Endothelial cell (in vitro differentiated cells): ENCODE measurements at places on chromosomes 6 and 20. TPM values are rescaled to one million over a fixed set of nuclear protein-coding genes. Genes with fewer than 3 reads are reported as not detected.

Gene FAM209A
- 0.36 TPM for total RNA-seq

Gene HLA-DQB1
- 22.0 TPM for total RNA-seq

Gene HLA-F
- 5.1 TPM for total RNA-seq

Gene HLA-DPB1
- 14.4 TPM for total RNA-seq

Gene OR12D3
- total RNA-seq = not detected

DNA sequence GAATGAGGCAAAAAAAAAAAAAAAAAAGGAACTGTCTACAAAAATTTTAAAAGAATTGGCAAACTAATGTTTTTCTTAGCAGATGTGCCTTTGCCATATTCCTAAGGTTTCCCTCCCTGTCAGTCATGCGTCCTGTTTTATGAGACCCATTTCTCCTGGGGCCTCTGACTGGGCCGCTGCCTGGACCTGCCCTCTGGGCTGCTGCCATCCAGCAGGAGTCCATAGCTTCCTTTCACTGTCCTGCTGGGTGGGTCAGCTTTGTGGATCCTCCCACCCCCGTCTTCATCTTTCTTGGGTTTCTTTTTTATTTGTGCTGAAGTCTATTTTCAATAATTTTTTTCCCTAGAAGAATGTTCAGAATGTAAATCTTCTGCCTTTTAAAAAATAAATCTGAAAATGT, 110.8 kb upstream of the SCP2D1 start:
- H3K36me3 ChIP-seq = no peaks in the 10 kb centered on the region
- peaks cover 4% of the 10 kb centered on the region for H3K4me1 ChIP-seq
- H3K4me3 ChIP-seq = no peak overlapping the region
- H3K27me3 ChIP-seq = no peaks in the 10 kb centered on the region
- no peak for DNase-seq

DNA sequence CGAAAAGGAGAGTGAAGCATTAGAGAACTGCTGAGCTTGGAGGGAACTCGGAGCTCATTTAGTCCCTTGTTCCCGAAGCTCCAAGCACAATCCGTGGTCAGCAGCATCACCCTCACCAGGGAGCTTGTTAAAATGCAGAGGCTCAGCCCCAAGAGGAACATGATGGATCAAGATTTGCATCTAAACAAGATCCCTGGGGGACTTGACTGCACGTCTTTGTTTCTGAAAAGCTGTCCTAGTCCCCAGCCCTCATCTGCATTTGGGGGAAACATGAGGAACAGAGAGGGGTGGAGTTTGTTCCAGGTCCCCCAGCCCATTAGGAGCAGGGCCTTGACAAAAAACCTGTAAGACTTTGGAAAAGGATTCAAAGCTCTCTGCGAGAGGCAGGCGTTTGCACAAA, 4.1 kb upstream of the LBP start:
- no peak overlapping the region for H3K27ac ChIP-seq
- H3K4me1 ChIP-seq = no peaks in the 10 kb centered on the region
- no peak overlapping the region for H3K4me3 ChIP-seq
- DNase-seq = no peak

DNA sequence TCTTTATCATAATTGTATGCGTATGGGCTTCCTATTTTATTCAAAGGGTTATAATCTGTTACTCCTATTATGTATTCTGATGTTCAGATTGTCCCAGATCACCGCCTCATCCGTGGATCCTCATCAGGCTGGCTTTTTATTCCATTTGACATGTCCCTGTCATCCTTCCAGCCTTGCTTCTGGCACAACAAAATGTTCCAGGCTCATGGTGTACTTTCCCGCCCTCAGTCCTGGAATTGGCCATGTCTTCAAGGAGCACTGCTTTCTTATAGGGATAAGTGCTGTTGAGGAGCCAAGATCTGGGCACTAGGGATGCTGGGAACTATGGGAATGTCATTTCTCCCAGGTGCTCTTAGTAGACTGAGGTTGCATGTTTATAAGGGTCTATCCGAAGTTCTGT, 207.8 kb downstream of the JARID2 start:
- no peak for DNase-seq
- H3K4me3 ChIP-seq = no peak overlapping the region
- H3K36me3 ChIP-seq = peaks cover 12% of the 10 kb centered on the region
- peaks cover 26% of the 10 kb centered on the region for H3K4me1 ChIP-seq

DNA sequence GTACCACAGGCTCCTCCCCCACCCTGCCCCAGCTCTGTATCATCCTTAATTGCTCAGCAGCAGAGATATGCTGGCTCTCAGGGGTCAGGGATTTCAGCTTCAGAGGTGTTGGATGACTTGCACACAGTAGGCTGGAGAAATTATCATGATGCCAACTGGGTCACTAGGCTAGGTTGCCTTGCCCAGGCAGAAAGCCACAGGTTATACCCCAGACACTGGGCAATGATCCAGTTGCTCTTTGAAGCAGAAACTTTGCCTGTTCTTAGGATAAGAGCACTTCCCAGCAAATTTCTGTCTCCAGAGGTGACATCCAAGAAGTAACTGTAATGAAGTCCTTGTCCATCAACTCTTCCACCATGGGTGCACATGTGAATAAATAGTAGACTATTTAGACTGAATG, 38.3 kb upstream of the SCML4 start:
- H3K4me3 ChIP-seq = no peak overlapping the region
- H3K27ac ChIP-seq = no peak overlapping the region
- no peaks in the 10 kb centered on the region for H3K36me3 ChIP-seq
- no peaks in the 10 kb centered on the region for H3K4me1 ChIP-seq
- H3K27me3 ChIP-seq = no peaks in the 10 kb centered on the region

- no peak overlapping the region for H3K4me3 ChIP-seq
- H3K4me1 ChIP-seq = no peaks in the 10 kb centered on the region
- H3K36me3 ChIP-seq = no peaks in the 10 kb centered on the region
- DNase-seq = no peak
These were observed 58.2 kb upstream of the GJE1 start for GRCh38 chr6:142074516-142074915.

DNA sequence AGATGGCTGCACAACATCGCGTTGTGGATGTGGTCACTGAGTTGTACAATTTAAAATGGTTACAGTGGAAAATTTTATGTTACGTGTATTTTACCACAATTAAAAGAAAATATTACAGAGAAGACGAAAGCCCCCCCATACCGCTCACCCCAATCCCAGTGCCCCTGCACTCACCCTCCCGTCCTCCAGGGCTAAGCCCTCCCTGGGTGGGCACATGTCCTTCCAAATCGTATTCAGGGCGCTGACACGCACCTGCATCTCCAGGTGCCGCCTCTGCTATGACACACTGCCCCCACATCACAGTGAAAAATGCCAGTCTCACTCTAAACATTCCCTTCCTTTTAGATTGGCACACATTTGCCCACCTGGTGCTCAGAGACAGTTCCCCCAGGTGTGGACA, 49.4 kb downstream of the PSMG4 start:
- DNase-seq = no peak
- peaks cover 4% of the 10 kb centered on the region for H3K4me1 ChIP-seq
- H3K27me3 ChIP-seq = peaks cover 6% of the 10 kb centered on the region
- peaks cover 34% of the 10 kb centered on the region for H3K36me3 ChIP-seq
- no peak overlapping the region for H3K4me3 ChIP-seq

DNA sequence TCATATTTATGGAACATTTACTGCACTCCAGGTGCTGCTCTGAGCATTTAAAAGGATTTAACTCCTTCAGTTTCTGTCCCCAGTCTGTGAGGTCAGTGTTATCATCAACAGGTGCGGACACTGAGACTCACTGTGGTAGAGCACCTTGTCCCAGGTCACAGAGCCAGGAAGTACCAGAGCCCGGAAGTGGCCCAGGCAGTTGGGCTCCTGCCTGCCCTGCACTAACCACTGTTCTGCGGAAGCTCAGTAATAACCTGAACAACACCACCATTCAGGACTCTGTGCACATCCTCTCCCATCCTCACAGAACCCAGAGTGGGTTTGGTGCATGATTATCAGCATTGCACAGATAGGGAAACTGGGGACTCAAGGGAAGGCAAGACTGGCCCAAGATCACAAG, 16.8 kb upstream of the SIRPG start:
- peaks cover 20% of the 10 kb centered on the region for H3K4me1 ChIP-seq
- no peaks in the 10 kb centered on the region for H3K36me3 ChIP-seq
- no peaks in the 10 kb centered on the region for H3K27me3 ChIP-seq
- no peak for DNase-seq
- H3K4me3 ChIP-seq = no peak overlapping the region
- no peak overlapping the region for H3K27ac ChIP-seq

DNA sequence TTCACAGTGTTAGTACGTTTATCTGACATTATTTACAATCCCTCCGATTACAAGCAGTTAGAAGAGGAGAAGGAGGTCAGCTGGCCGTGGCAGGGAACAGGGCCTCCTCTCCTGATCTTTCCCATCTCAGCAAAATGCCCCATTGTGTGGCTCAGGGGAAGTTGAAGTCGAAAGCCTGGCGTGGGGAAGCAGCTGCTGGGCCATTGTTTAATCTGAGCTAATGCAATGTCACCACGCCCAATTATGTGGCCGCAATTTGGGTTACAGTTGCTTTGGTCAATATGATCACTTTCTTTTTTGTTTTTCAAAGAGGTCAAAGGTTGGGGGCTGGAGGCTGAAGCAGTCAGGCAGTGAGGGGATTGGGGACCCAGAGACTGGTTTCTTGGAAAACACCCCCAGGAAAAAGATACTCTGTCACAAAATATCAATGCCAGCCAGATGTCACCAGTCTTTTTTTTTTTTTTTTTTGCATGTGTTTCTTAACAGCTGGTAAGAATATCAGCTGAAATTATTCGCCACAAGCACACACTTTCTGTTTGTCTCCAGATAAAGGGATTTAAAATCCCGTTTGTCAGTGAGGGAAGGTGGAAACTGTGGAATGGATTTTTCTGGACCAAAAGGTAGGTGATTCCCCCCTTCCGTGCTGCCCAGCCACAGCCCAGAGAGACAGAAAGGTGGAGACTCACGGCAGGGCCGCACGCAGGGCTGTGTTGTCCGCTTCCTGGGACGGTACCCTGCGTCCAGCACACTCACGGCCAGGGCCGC, 24.6 kb downstream of the DLL1 start:
- no peaks in the 10 kb centered on the region for H3K36me3 ChIP-seq
- no peak for DNase-seq
- peaks cover 4% of the 10 kb centered on the region for H3K27me3 ChIP-seq
- peak overlapping the region; percentile 85 for H3K27ac ChIP-seq
- no peak overlapping the region for H3K4me3 ChIP-seq

GRCh38 chr6:35972471-35973367, 51.7 kb downstream of the SLC26A8 start:
- no peak overlapping the region for H3K4me3 ChIP-seq
- H3K36me3 ChIP-seq = no peaks in the 10 kb centered on the region
- H3K27me3 ChIP-seq = peaks cover 1% of the 10 kb centered on the region
- H3K4me1 ChIP-seq = no peaks in the 10 kb centered on the region
- DNase-seq = peak; percentile 34

DNA sequence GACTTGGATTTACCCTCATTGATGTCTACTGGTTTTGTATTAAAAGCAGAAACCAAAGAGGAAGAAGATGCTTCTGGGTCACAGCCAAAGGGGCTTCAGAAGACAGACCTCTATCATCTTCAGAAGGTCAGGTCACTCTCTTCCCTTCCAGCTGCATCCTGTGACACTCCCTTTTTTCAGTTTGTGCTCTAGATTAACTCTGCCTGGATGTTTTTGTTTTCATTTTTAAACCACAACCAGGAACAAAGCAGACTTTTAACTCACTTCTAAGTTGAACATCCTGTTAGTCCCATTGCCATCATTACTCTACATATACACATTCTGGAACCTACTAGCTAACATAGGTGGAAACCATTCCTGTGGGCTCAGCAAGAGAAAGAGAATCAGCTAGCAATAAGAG, 45.2 kb downstream of the AKIRIN2 start:
- peaks cover 9% of the 10 kb centered on the region for H3K4me1 ChIP-seq
- no peak for DNase-seq
- H3K27me3 ChIP-seq = no peaks in the 10 kb centered on the region

DNA sequence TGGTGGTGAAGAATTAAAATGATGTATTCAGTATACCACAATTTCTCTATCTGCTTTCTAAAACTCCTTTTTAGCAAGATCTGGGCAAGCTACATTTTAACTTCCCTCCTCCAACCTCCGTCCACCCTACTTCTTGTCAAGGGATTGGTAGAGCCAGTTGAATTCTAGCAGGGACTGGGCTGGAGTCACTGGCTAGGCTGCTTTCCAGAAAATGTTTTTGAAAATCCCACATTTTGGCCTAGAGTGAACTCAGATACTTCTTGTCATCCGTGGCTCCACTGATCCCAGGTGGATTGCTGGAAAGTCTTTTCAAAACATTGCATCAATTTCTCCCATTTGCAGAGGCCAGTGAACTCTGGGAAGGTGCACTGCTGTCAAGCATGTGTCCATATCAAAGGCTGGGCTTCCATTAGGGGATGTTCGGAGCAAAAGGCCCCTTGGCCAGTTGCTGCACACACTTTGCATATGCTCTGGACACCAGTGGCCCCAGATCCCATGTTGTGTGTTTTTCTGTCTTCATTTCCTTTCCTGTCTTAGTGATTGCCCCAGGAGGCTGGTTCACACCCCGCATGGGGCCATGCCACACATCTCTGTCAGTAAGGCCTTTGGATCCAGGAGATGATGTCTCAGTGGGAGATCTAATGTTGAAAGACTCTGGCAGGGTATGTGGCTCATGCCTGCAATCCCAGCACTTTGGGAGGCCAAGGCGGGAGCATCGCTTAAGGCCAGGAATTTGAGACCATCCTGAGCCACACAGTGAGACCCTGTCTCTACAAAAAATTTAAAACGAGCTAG, 11.3 kb upstream of the KCNK16 start:
- no peaks in the 10 kb centered on the region for H3K36me3 ChIP-seq
- H3K4me3 ChIP-seq = no peak overlapping the region
- H3K4me1 ChIP-seq = peaks cover 66% of the 10 kb centered on the region
- H3K27ac ChIP-seq = no peak overlapping the region

GRCh38 chr20:34559311-34560140, 1.0 kb downstream of the MAP1LC3A start:
- H3K27ac ChIP-seq = no peak overlapping the region
- H3K4me3 ChIP-seq = peak overlapping the region; percentile 71
- peaks cover 10% of the 10 kb centered on the region for H3K27me3 ChIP-seq
